Purkinje cell (primary cell): ENCODE measurements at places on chromosomes 4 and X. TPM values are rescaled to one million over a fixed set of nuclear protein-coding genes. Genes with fewer than 3 reads are reported as not detected.

Gene SYP
- polyA plus RNA-seq = 91.9 and 102 TPM in 2 replicates

Gene GYG2
- 0.52 and 1.8 TPM in 2 replicates for polyA plus RNA-seq

Gene TEX13D
- polyA plus RNA-seq = not detected in 2 replicates

Gene MAGEA2
- not detected in 2 replicates for polyA plus RNA-seq

Gene TRMT2B
- 0.95 and 1.5 TPM in 2 replicates for polyA plus RNA-seq

Gene CCDC120
- 0.52 TPM in 1 of 2 replicates, not detected in the other for polyA plus RNA-seq

Gene GIMD1
- polyA plus RNA-seq = not detected in 2 replicates

Gene ADGRL3
- 15.0 and 27.0 TPM in 2 replicates for polyA plus RNA-seq

Gene DRP2
- 1.0 and 1.2 TPM in 2 replicates for polyA plus RNA-seq

Gene TMEM271
- polyA plus RNA-seq = 2.7 TPM in 1 of 2 replicates, not detected in the other

Gene STS
- 35.7 and 39.8 TPM in 2 replicates for polyA plus RNA-seq

Gene RAB41
- 0.69 TPM in 1 of 2 replicates, not detected in the other for polyA plus RNA-seq

Gene TCEAL6
- polyA plus RNA-seq = 8.2 and 28.3 TPM in 2 replicates

Gene HTT
- 0.80 and 5.4 TPM in 2 replicates for polyA plus RNA-seq

Gene ITIH6
- polyA plus RNA-seq = not detected in 2 replicates

Gene SASH3
- polyA plus RNA-seq = not detected in 2 replicates

Gene AREG
- 1.8 TPM in 1 of 2 replicates, not detected in the other for polyA plus RNA-seq

Gene SPANXN4
- not detected in 2 replicates for polyA plus RNA-seq

Gene KLB
- polyA plus RNA-seq = 0.85 TPM in 1 of 2 replicates, not detected in the other

Gene ADAMTS3
- polyA plus RNA-seq = 0.82 TPM in 1 of 2 replicates, not detected in the other

Gene ZNF711
- polyA plus RNA-seq = 24.8 and 26.3 TPM in 2 replicates

Gene EMCN
- 3.4 TPM in 1 of 2 replicates, not detected in the other for polyA plus RNA-seq

Gene MAP9
- polyA plus RNA-seq = 235 and 241 TPM in 2 replicates

Gene F11
- not detected in 2 replicates for polyA plus RNA-seq

Gene UGT2B10
- not detected in 2 replicates for polyA plus RNA-seq

Gene PNMA6F
- not detected in 2 replicates for polyA plus RNA-seq

Gene STATH
- polyA plus RNA-seq = not detected in 2 replicates

Gene ZMYM3
- 4.8 and 5.6 TPM in 2 replicates for polyA plus RNA-seq

Gene DSPP
- not detected in 2 replicates for polyA plus RNA-seq

Gene SYNPO2
- polyA plus RNA-seq = 1.8 and 6.7 TPM in 2 replicates

Gene HSFX3
- 0.20 and 0.27 TPM in 2 replicates for polyA plus RNA-seq

Gene LRP2BP
- 4.3 and 4.5 TPM in 2 replicates for polyA plus RNA-seq

Gene FAM200B
- polyA plus RNA-seq = 122 and 152 TPM in 2 replicates

Gene PWWP3B
- 3.8 TPM in 1 of 2 replicates, not detected in the other for polyA plus RNA-seq

Gene ZFP42
- polyA plus RNA-seq = not detected in 2 replicates

Gene CCDC149
- 2.2 TPM in 2 replicates for polyA plus RNA-seq

Gene IL15
- 0.22 and 1.1 TPM in 2 replicates for polyA plus RNA-seq

Gene FRG2
- polyA plus RNA-seq = not detected in 2 replicates
